Activated CD4-positive, alpha-beta T cell treated with anti-CD3 and anti-CD28 coated beads for 24 hours (primary cell): ENCODE measurements at places on chromosomes 1 and 21.

DNA sequence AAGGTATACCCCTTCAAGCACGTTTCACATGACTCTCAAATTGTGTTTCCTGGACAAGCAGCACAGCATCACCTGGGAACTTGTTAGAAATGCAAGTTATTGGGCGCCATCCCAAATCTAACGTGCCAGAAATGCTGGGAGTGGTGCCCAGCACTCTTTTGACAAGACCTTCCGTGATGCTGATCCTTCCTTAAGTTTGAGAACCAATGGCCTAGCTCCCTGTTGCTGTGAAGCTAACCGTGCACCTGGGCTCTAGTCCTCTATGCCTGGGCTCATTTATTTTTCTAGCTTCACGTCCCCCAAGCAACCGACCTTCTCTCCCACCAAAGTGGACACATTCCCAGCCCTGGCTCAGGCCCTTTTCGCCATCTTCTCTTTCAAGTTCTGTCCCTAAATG is 4.3 kb downstream of the BEST4 start:
- DNase-seq, result no peak

GRCh38 chr1:116201911-116202310 is 90.7 kb downstream of the MAB21L3 start:
- DNase-seq, result no peak

GRCh38 chr1:35726450-35727433 is 8.1 kb upstream of the C1orf216 start:
- DNase-seq, result peak; percentile 29

- DNase-seq, result peak; percentile 58
Observed at GRCh38 chr1:24535021-24535424, 20.9 kb upstream of the NCMAP start.

- no peak for DNase-seq
Observed at GRCh38 chr1:86860020-86860419, 53.9 kb downstream of the SELENOF start.

GRCh38 chr1:161779393-161779792 is 13.3 kb downstream of the ATF6 start:
- DNase-seq, result no peak

DNA sequence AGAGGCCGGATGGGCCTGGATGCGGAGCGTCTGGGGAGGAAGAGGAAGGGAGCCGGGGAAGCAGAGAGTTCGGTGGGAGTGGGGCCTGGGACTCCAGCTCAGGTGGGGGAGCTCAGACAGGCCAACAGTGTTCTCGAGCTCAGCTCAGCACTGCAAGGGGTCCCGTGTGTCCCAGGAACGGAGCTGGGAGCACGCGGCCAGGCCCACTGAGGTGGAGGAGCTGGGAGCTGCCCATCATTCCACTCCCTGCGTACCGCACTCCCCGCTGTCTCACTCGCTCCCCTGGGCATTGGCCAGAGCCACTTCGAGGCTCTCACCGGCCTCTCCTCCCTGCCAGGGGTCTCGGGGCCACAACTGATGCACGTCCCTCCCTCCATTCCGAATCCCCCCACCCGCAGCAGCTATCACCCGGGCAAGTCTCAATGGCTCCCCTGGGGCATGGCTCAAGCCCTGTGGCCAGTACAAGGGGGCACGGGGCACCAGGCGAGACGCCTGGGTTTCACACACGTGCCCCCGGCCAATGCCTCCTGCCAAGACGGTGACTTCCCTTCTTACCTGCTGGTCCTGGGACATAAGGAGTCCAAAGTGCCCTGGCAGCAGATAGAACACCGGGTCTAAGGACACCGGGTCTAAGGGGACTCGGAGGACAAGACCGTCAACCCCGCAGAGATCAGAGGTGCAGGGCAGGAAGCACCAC is 30.3 kb upstream of the COL6A2 start:
- no peak for DNase-seq

DNA sequence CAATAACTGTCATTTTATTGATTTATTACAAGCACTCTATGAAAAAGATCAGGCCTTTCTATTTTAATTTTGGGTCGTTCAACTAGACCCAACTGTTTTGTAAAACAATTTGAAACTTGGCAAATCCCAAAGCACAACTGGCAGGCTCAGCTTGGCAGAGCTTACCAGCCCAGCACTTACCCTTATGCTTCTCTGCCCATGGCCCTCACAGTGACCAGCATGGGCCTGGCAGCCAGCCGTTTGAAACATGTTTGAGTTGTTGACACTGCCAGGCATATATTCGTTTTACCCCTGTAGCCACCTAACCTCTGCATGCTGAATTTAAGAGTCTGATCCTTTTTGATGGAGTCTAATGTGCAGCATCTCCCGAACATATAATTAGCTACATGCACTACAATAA is 796.7 kb upstream of the ADGRL2 start:
- no peak for DNase-seq

- no peak for DNase-seq
Observed at GRCh38 chr1:34406377-34406776, 229.7 kb downstream of the C1orf94 start.

DNA sequence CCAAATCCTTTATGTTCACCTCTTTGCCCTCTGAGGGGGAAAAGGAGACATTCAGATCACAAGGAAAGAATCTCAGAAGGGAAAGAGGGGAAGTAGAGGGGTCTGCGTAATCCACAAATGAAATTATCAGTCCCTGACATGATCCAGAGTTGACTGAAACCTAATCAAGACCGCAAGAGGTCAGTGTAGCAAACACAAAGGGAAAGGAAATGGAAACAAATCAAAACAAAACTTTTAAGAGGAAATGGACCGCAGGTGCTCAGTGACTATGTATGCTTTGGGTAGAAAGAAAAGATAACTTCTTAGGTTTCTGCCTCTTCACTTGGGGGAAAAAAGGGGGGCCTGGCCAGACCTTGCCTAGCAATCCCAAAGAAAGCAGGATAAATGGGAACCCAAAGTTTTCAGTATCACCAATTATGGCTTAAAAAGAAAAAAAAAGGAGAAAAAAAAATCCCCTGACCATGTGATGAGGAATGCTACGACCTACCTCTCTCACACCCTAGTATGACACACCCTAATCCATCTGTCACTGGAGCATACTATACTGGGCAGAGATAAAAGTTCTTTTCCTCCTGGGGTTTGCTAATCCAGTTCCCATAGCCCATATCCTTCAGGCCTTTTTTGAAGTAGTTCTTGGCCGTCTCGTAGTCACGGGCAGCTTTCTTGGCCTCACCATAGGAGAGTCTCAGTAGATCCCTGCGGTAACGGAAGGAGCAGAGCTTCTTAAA is 16.9 kb downstream of the CHRNB2 start:
- DNase-seq, result no peak

DNA sequence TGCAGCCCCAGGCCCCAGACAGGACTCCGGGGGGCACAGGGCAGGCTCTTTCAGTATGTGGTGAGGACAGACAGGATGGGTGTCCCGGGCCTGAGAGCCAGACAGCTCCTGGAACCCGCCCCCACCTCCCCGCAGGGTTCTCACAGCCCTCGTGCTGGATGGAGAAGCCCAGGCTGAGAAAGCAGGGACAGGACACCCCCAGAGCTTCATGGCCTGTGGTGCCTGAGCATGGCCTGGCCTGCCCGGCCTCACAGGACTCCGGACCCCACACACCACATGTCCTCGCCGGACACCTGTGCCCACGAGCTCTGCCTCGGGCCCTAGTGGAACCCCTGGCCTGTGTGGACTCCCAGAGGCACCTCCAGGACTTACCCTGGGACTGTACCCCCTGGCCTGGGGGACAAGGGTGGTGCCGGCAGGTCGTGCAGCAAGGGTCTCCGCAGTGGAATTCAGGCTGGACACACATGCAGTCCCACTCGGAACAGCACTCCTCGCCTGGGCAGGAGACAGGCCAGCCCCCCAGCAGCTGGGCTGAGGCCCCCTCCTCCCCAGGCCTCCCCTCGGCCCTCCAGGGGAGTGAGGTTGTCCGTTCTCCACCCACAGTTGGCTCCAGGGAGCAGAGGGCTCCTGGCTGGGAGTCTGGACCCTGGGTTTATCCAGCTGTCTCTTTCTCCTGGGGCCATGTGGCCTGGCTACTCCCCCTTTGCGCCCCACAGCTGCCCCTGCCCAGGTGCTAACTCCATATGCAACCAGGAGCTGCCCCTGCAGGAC is 1.2 kb downstream of the TNFRSF18 start:
- DNase-seq, result no peak

DNA sequence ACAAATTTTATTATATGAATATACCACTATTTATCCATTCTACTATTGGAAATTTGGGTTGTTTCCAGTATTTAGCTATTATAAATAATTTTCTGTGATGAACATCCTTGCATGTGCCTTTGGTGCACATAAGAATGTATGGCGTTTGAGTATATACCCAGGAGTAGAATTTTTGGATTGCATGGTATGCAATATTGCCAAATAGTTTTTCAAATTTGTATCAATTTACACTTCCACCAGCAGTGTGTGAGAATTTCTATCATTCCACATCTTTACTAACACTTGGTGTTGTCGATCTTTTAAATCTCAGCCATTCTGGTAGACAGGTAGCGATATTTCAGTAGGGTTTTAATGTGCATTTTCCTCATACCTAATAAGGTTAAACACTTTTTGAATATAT is 9.2 kb upstream of the FNBP1L start:
- no peak for DNase-seq

DNA sequence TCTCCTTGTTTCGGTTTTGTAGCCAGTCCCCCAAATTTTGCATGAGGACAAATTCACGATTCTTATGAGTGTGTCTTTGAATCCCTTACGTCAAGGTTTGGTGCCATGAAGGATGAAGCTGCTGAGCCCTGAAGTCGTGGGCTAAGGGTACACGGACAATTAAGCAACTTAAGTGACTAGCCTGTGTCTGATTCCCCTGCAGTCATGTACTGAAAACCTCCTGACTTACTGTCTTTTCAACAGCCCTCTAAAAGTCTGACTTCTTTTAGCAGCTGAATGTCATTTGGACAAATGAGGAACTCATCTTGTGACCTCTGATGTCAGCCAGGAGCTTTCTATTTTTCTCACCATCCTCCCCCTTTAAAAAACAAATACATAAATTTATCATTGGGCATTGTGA is 27.1 kb upstream of the C1orf105 start:
- DNase-seq, result no peak

GRCh38 chr1:213211201-213211600 is 160.2 kb downstream of the RPS6KC1 start:
- DNase-seq, result no peak

DNA sequence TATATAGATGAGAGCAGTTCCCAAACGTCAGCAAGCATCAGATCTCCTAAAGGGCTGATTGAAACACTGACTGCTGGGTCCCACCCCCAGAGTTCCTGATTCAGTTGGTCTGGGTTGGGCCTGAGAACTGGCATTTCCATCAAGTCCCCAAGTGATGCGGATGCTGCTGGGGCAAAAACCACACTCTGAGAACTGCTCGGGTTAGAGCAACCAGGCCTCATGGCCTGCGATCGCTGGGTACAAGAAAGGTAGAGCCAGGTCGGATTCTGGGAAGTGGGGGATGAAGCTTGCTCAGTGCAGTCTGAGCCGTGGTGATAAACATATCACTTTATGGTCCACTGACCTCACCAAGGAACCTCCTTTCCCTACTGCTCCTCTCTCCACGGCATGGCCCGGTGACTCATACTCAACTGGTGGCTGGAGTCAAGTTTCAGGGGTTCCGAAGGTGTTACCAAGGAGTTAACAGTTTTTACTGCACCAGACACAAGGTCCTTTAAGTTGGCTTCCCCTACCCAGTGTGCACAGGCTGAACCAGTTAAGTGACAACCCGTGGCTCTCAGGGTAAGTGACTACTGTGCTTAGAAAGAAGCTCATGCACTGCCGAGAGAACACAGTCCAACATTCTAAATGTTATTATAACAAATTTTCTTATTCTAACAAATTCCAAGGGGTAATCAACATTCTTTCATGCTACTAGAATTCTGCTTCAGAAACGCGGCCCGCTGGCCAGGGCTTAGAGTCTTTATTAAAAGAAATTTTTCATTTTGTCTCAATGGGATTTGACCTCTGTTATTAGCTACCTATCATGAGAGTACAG is 153.5 kb downstream of the TGFBR3 start:
- DNase-seq, result no peak

DNA sequence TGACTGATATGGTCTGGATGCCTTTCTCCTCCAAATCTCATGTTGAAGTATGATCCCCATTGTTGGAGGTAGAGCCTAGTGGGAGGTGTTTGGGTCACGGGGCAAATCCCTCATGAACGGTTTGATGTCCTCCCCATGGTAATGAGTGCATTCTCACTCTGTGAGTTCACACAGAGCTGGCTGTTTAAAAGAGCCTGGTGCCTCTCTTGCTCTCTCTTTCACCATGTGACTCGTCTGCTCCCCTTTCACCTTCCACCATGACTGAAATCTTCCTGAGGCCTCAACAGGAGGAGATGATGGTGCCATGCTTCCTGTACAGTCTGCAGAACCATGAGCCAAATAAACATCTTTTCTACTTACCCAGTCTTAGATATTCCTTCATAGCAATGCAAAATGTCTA is 30.2 kb downstream of the ALDH9A1 start:
- DNase-seq, result no peak

DNA sequence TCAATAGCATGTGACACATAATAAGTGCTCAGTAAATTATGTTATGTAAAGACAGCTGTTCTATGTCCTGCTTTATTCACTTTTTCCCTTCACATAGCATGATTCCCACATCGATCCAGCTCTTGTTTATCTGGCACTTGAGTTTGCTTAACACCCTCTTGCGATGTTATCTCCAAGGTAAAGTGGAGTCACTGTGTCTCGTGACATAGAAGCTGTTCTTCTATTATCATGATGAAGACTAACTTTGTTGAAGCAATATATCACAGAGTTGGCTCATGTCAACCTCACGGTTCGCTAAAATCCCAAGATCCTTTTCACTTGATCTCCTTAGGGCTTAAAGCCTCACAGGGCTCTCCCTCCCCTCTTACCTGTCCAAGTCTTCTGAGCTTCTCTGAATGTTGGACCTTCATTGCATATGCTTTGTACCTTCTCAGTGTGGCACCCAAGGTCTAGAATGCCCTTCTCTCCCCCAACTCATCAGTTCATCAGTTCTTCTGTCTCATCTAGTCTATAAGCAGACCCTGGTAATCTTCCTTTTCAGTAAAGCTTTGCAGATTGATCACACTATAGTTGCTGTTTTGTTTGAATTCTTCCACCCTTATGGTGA is 38.0 kb downstream of the PLXNA2 start:
- no peak for DNase-seq

- no peak for DNase-seq
Observed at GRCh38 chr1:151157067-151157531, 650 bp downstream of the TNFAIP8L2 start.

- no peak for DNase-seq
Observed at GRCh38 chr1:35646043-35646442, 4.7 kb upstream of the PSMB2 start.

- no peak for DNase-seq
Observed at GRCh38 chr1:163387146-163387545, 65.4 kb downstream of the NUF2 start.

- no peak for DNase-seq
Observed at GRCh38 chr21:34182436-34182835, 109.1 kb downstream of the MRPS6 start.
